ENCODE measurements at places on chromosomes 6 and 20. TPM values are rescaled to one million over a fixed set of nuclear protein-coding genes. Genes with fewer than 3 reads are reported as not detected.
A peak's percentile ranks its signal among the peaks of the same experiment; 100 is the strongest.

DNA sequence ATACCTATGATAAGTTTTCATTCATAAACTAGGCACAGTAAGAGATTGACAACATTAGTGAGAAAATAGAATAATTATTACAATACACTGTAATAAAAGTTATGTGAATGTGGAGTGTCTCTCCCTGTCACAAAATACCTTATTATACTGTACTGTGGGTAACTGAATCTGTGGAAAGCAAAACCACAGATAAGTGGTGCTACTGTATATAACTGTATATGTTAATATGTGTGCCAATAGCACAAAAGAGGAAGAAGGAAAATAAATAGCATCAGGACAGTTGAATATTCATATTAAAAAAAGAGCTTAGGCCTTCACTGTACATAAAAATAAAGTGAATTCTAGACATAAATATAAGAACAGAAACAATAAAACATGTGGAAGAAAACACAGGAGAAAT is 243.5 kb downstream of the CDKAL1 start:
- DNase-seq, result no peak

DNA sequence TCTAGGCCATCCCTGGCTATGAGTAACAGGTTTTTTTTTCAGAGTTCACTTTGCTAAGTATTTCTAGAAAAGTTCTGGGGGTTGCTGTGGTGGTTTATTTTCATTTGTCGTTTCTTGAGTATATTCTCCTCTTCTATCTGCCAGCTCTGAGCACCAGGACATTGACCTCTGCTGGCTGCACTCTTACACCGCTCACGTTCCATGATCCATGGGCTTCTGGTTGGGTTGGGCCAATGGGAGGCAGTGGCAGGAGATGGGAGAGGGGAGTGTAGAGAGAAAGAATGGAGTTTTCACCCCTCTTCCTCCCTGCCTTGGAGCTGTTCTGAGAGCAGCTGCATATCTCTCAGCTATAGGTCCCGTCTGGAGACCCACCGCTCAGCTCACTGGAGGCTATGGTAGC is 161.0 kb upstream of the ATXN1 start:
- DNase-seq, result no peak

- no peak for DNase-seq
Observed at GRCh38 chr20:16974080-16974854, 226.1 kb downstream of the OTOR start.

Gene VEGFA
- polyA plus RNA-seq, result 215 TPM

- no peak for DNase-seq
Observed at GRCh38 chr20:43994486-43995100, 79.9 kb downstream of the TOX2 start.

Gene SAMD5
- 29.7 TPM for polyA plus RNA-seq

Gene CDH26
- polyA plus RNA-seq, result 2.6 TPM

Gene RSPO4
- polyA plus RNA-seq, result 3.5 TPM

DNA sequence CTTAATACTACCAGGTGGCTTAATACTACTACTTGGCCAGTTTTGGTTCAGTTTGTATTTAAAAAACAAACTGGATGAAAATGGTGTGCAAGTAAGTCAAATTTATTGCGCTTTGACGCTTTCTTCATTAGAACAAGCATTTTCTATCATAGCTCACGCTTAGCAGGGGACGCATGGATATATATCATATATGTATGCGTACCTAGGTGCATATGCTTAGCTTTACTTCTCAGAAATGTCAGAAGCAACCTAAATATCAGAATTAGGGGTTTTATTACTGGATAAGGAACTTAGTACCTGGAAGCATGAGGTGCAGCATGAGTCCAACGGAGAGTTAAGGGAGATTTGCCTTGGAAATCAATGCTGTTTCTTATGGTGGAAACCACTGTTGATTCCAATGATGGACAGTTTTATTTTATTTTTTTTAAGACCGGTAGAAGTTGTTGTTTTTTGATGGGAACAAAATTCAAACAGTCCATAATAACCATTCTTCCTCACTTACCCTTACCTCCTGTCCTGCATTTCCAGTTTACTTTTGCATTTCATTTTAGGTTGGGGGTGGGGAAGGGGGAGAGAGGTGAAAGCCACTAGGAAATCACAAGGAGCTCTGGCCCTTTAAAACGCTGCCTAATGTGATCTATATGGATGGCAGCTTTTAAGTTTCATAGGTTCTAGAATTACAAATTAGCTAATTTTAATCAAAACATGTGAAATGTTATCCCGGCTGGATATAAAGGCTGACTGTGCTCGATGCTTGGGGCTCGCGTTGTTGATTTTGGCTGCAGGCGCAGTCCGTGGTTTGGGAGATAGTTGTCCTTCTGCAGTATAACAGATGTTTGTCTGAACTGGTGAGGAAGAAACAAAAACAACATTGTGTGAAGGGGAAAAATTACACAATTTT is 2.1 kb downstream of the SOBP start:
- DNase-seq, result no peak

DNA sequence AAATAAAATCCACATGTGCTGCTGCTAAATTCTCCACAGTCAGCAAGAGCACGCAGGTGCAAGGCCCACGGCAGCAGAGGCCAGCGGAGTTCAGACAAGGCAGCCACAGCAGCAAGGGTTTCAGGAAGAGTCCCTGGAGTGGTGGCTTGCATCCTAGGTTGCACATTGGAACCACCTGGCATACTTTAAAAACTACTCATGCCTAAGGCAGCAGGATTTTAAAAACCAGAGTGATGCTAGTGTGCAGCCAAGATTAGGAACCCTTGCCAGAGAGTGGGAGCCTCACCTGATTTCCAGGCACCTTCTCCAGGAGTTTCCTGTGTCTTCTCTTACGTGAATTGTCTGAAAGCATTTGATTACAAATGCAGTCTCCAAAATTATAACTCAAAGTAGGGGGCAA is 104.0 kb upstream of the GPR6 start:
- no peak for DNase-seq

- DNase-seq, result no peak
Observed at GRCh38 chr6:65558071-65558470, 149.0 kb downstream of the EYS start.

DNA sequence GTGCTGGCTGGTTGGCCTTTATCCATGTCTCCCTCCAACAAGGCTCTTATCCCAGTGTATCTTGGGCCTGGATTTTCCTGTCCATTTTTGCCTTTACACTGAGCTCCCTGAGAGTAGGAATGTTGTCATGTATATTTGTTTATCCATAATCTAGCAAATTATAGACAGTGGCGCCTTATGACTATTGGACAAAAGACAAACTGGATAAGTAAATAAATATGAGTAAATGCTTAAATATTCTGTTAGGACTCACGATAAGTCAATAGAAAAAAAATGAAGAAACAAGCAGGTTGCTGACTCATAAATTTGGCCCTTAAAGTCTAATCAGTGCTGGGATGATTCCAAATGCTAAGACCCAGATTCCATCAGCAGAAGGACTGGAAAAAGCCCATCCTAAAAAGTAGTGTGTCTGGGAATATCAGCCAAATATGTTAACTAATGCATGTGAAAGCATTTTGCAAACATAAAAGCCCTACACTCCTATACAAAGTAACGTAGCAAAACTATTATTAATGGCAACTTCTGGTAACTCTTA is 55.0 kb upstream of the PCSK2 start:
- DNase-seq, result no peak

GRCh38 chr6:35381132-35381531 is 38.8 kb downstream of the PPARD start:
- no peak for DNase-seq

DNA sequence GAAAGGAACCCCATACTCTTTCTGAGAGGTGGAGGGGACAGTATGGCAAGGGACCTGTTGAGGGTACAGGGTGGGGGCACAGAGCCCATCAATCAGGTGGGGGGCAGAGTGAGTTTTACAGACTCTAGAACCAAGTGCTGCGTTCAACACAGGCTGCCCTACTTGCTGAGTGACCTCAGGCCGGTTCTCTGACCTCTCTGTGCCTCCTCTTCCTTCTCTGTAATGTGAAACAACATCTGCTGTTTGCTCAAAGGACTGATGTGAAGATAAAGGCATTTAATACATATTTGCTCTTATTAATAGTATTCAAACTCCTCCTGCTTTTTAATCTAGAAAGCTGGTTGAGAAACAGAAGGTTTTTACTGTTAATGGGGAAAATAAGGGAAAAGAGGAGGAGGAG is 25.9 kb upstream of the APMAP start:
- DNase-seq, result no peak

Gene FAM217B
- polyA plus RNA-seq, result 16.4 TPM

DNA sequence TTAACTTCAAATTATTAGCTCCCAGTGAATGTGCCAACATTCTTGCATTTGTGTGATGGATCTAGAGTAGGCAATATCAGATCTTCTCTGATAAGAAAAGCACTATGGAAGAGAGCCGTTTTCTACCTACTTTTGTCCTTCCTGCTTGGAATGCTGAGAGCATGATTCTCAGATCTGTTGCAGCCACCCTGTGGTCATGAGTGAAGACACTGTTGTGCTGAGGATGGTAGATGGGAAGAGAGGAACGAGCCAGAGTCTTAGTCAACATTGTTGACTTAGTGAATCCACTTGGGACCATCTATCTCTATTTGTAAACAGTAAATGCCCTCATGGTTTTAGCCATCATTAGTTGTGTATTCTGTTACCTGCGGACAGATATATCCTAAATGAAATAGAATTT is 202.6 kb downstream of the CD109 start:
- no peak for DNase-seq

DNA sequence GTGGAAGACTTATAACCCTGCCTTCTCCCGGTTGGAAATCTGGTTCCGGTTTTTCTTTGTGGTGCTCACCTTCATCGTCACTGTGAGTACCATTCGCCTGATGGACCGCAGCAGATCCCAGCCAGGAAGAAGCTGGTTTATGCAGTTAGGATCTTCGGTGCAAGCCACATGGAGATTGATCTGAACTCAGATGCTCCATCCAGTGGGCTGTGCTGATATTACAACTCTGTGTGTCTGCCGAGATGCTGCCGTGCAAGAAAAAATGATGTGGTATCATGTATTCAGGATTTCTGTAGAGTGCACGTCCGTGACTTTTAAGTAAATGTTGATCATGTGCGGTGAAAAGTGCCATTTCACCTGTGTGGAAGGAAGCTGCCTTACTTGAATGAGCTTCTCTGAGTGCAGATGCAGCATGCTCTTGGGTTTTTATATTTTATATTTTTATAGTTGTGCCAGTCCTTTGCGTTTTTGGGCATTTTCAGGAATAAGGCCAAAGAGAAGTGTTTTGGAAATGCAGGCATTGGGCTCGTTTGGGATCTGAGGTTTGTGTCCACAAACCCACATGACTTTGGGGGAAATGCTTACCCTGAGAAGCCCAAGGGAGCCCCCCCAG is 39.2 kb downstream of the DYNLT1 start:
- DNase-seq, result peak; percentile 56

GRCh38 chr20:46063652-46064054 is 26.1 kb downstream of the NCOA5 start:
- no peak for DNase-seq

Gene TBXT
- not detected for polyA plus RNA-seq

GRCh38 chr6:94454231-94454630 is 1034.9 kb upstream of the EPHA7 start:
- DNase-seq, result no peak

Gene MCCD1
- polyA plus RNA-seq, result not detected

GRCh38 chr6:166584853-166585429 is 1.5 kb downstream of the RAMACL start:
- no peak for DNase-seq

Gene SIRPD
- polyA plus RNA-seq, result 0.09 TPM

DNA sequence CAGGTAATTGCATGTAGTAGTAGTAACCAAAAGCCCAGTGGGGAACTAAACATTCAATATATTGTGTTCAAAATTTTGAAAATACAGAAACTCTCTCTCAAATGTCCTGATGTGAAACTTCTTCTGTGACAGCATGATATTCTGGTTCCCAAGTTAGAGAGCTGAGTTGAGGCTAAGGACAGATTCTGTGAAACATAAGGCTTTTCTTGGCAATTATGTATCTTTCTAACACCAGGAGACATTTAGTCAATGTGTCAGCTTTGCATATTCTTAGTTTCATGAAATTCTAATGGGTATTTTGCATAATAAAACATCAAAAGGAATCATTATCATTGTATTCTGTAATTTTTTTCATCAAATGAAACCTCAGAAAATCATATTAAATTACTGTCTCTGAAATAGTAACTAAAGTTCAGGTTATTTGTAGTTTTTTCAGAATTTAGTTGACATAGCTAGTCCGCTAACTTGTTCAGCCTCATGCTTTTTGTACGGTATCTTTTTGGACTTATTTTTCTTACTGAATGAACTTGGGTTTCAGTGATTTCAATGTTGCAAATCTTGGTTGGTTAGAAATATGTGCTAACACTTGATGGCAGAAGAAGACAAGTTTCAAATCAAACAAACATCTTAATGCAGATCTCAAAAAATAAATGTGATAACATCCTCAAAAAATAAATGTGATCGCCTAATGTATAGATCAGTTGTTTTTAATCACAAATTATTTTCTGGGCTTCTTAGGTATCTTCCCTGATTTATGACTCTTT is 70.4 kb downstream of the AKAP7 start:
- no peak for DNase-seq

Gene FANCE
- 13.3 TPM for polyA plus RNA-seq

All from right lung (tissue), 10 donors.